ENCODE measurements at places on chromosomes 4 and X.

GRCh38 chr4:180363815-180364214 lies 1879.4 kb upstream of the TENM3 start:
- DNase-seq, result no peak

- DNase-seq, result no peak
Observed at GRCh38 chr4:123652476-123652875, 255.9 kb downstream of the SPRY1 start.

DNA sequence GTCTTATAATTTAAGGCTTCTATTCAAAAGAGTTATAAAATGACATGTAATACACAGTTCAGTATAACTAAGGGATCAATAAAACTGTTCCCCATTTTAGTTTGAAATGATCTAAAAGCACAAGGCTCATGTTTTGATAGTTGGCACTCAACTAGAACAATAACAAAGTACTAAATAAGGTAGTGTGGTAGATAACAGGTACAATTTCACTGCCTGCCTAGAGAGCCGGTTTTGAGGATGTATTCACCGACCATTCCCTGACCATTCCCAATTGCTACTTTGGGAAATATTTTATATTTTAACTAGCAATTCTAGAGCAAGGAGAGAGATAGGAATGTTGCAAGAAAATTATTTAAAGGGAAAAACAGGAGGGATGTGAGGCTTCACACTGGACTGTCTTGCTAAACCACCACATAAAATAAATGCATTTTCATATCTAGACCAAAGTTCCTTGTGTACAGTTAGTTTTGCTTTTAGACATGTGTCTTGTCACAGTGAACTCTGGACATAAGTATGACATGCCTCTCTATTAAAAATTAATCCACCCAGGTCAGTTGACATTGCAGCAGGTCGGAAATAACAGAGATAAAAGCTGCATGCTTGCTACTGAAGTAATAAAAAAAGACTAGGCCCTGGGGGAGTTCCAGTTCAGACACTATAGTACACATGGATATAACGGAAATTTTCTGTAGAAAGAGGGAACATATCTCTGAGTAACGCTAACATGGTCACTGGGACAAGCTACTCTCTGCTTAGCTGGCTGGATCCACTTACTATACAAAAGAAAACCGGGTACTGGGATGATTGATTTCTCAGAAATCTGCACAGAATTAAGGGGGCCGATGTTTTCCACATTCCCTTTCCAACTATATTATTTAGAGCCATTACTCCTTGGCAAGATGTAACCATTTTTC lies 56.3 kb upstream of the NAP1L5 start:
- DNase-seq, result no peak

- DNase-seq, result no peak
Observed at GRCh38 chr4:57081651-57082621, 28.2 kb downstream of the IGFBP7 start.

GRCh38 chrX:95332530-95332929 lies 1352.1 kb upstream of the DIAPH2 start:
- no peak for DNase-seq

DNA sequence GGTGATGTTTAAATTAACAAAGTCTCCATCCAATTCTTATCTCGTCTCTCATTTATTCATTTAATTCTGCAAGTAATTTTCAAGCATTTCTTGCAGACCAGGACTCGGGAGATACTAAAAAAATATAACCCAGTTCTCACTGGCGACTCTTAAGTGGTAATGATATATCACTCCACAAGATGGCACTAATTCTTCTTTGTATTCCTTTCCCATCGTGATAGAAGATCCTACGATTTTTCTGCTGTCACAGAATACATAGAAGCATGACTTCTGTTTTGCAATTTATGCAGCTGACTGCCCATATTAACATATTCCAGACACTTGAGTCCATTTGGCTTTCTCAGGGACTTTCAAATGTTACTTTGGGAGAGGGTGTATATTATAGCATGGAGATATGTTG lies 64.0 kb upstream of the FGF13 start:
- DNase-seq, result peak; percentile 3

- no peak for DNase-seq
Observed at GRCh38 chr4:135204311-135204710, 1002.7 kb upstream of the PABPC4L start.

- no peak for DNase-seq
Observed at GRCh38 chr4:67020438-67020797, 524.9 kb downstream of the CENPC start.

DNA sequence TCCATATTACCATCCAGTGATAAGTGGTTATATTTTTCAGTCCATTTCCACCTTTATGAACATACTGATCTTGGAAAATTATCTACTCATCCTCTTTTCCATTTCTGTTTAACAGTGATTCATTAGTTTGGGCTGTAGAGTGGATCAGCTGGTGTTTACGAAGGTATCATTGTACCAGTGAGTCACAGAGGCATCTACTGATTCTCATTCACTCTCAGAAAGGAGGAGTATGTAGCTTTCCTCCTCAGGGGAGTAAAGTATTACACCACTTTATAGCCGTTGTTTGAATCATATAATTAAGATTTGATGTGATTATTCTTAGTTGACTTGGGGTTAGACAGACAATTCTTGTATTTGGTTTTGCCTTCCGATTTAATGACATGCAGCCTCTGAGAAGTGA lies 74.7 kb downstream of the GALNT7 start:
- DNase-seq, result no peak

DNA sequence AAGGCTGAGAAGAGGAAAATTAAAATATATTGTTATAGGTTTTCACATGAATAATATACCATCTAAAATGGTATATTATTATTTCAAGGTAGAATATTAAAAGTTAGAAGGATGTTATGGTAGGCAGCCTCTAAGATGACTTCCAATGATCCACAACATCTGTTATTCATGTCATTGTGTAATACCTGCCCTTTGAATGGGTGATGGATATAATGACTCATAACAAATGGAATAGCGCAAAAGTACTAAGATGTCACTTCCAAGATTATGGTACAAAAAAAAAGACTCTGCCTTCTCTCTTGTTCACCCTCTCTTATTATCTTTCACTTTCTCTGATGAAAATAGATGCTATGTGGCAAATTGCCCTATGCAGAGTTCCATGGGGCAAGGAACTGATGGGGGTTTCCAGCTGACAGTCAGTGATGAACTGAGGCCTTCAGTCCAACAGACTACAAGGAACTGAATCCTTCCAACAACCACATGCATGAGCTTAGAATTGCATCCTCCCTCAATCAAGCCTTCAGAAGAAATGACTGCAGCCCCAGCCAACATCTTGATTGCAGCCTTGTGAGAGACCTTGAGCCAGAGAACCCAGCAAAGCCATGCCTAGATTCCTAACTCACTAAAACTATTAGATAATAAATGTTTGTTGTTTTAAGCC lies 57.7 kb downstream of the HS6ST2 start:
- DNase-seq, result no peak

Measured in GM12865 (cell line).